Activated naive CD8-positive, alpha-beta T cell treated with anti-CD3 and anti-CD28 coated beads for 36 hours (primary cell): ENCODE measurements at places on chromosomes 1 and 21. TPM values are rescaled to one million over a fixed set of nuclear protein-coding genes. Genes with fewer than 3 reads are reported as not detected.

The TCEA3 gene
- total RNA-seq, result 7.4 TPM

The SPRR2A gene
- total RNA-seq, result not detected

The ACTA1 gene
- total RNA-seq, result not detected

The KCNH1 gene
- total RNA-seq, result not detected

The SLC39A1 gene
- total RNA-seq, result 63.1 TPM

The TSPEAR gene
- total RNA-seq, result not detected

The KPRP gene
- not detected for total RNA-seq

The LCE2B gene
- not detected for total RNA-seq

The RGS4 gene
- not detected for total RNA-seq

The GALNT2 gene
- total RNA-seq, result 46.5 TPM

The CD5L gene
- total RNA-seq, result not detected

The TRAF3IP3 gene
- 204 TPM for total RNA-seq

The TRIM58 gene
- 0.08 TPM for total RNA-seq

The KRTAP19-1 gene
- not detected for total RNA-seq

The ELAPOR1 gene
- total RNA-seq, result 6.8 TPM

The PADI1 gene
- not detected for total RNA-seq

The RPS6KA1 gene
- total RNA-seq, result 133 TPM

The GJA8 gene
- not detected for total RNA-seq

The VSIG8 gene
- not detected for total RNA-seq

The SYT11 gene
- 12.8 TPM for total RNA-seq

The UMODL1 gene
- total RNA-seq, result not detected

The CD247 gene
- 166 TPM for total RNA-seq

The CSDE1 gene
- 530 TPM for total RNA-seq

The PWP2 gene
- total RNA-seq, result 12.7 TPM

The C1orf185 gene
- total RNA-seq, result not detected

The SYNC gene
- total RNA-seq, result not detected

The KCNJ9 gene
- total RNA-seq, result not detected

The PRELP gene
- total RNA-seq, result not detected

The LCE1D gene
- total RNA-seq, result not detected

The OR2L13 gene
- not detected for total RNA-seq

The HAO2 gene
- total RNA-seq, result not detected

The CCDC24 gene
- 1.0 TPM for total RNA-seq

The AMY2A gene
- not detected for total RNA-seq

The TARDBP gene
- 206 TPM for total RNA-seq
